ENCODE measurements at places on chromosomes 7 and 10.

DNA sequence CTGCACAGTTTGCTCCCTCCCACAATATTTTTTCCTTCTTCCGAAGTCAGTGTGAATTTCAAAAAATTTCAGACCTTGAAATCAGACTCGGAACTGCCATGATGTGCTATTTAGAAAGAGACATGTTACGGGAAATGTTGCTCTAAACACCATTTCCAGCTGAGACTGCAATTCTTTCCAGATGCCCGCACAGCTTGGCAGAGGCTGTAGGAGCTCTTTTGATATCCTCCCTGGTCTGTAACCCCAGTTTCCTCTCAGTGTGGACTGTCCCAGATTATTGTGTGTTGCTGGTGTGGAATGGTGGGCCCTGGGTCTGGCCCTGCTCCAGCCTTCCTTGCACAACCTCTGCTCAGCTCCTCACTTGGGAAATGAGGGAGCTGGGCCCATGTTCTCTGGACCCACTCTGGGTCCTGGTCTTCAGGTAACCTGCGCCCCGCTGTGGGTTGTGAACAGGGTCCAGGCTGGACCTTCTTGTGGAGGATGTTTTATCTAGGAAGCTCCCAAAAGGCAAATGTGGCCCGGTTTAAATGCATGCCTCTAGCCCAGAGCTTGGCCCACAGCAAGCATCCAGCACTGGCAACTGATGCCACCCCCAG is 172.8 kb upstream of the CXCL12 start:
- H3K27me3 ChIP-seq = peaks cover 13% of the 10 kb centered on the region
- DNase-seq = no peak
- no peak overlapping the region for H3K4me3 ChIP-seq
- no peak overlapping the region for H3K27ac ChIP-seq

GRCh38 chr10:67790534-67791408 is 47.2 kb downstream of the DNAJC12 start:
- peaks cover 4% of the 10 kb centered on the region for H3K27me3 ChIP-seq
- no peak overlapping the region for H3K4me3 ChIP-seq
- DNase-seq = no peak
- H3K27ac ChIP-seq = no peak overlapping the region

GRCh38 chr10:102673819-102674511 is 29.7 kb downstream of the TRIM8 start:
- DNase-seq = no peak
- no peaks in the 10 kb centered on the region for H3K36me3 ChIP-seq
- peaks cover 69% of the 10 kb centered on the region for H3K4me1 ChIP-seq
- no peaks in the 10 kb centered on the region for H3K27me3 ChIP-seq
- H3K4me3 ChIP-seq = peak overlapping the region; percentile 77
- peak overlapping the region; percentile 76 for H3K27ac ChIP-seq

- H3K27ac ChIP-seq = no peak overlapping the region
- H3K4me3 ChIP-seq = no peak overlapping the region
- peaks cover 15% of the 10 kb centered on the region for H3K27me3 ChIP-seq
- peaks cover 13% of the 10 kb centered on the region for H3K36me3 ChIP-seq
- DNase-seq = no peak
Observed at GRCh38 chr7:151381098-151381347, 28.8 kb downstream of the WDR86 start.

GRCh38 chr10:12271210-12271540 is 75.2 kb downstream of the CDC123 start:
- peak overlapping the region; percentile 80 for H3K27ac ChIP-seq
- DNase-seq = no peak
- H3K27me3 ChIP-seq = no peaks in the 10 kb centered on the region
- no peaks in the 10 kb centered on the region for H3K36me3 ChIP-seq
- no peak overlapping the region for H3K4me3 ChIP-seq

GRCh38 chr10:80459047-80459865 is 5.1 kb downstream of the TSPAN14 start:
- no peaks in the 10 kb centered on the region for H3K27me3 ChIP-seq
- peaks cover 75% of the 10 kb centered on the region for H3K4me1 ChIP-seq
- DNase-seq = no peak
- H3K4me3 ChIP-seq = peak overlapping the region; percentile 82
- H3K36me3 ChIP-seq = peaks cover 9% of the 10 kb centered on the region
- peak overlapping the region; percentile 95 for H3K27ac ChIP-seq

DNA sequence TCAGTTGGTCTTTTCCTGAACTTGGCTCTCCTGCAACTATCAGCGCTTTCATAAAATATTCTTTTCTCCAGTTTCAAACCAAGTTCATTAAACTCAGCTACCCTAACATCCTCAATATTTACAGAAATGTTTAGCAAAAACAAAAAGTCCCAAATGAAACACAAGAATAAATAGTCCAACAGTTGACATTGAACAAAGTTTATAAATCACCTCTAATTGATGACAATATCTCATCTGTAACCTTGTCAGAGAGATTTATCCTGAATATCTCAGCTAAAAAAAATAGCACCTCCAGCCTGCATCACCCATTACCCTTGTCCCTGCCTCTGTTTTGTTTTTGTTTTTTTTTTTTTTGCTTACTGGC is 76.1 kb downstream of the ANK3 start:
- DNase-seq = no peak
- no peak overlapping the region for H3K4me3 ChIP-seq

DNA sequence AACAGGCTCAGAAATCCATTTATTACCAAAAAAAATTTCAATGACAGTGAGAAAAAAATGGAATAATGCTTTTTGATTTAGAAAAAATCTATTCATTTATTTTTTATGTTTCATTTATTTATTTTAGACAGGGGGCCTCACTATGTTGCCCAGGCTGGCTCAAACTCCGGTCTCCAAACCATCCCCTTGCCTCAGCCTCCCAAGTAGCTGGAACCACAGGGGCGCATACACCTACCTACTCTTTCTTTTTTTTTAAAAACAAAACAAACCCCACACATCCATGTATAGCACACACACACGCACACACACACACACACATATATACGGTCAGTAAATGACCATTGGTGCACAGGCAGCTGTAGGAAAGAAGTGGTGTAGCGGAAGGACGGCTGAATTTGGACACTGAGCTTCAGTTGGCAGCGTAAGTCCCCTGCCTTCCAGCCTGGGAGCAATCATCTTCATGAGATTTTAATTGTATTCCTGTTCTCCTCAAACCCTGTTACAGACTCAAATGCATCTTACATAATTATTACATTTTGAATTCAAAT is 28.8 kb downstream of the ARL4A start:
- peak overlapping the region; percentile 76 for H3K27ac ChIP-seq
- peak overlapping the region; percentile 65 for H3K4me3 ChIP-seq
- no peaks in the 10 kb centered on the region for H3K36me3 ChIP-seq
- H3K27me3 ChIP-seq = no peaks in the 10 kb centered on the region
- peaks cover 43% of the 10 kb centered on the region for H3K4me1 ChIP-seq
- no peak for DNase-seq

DNA sequence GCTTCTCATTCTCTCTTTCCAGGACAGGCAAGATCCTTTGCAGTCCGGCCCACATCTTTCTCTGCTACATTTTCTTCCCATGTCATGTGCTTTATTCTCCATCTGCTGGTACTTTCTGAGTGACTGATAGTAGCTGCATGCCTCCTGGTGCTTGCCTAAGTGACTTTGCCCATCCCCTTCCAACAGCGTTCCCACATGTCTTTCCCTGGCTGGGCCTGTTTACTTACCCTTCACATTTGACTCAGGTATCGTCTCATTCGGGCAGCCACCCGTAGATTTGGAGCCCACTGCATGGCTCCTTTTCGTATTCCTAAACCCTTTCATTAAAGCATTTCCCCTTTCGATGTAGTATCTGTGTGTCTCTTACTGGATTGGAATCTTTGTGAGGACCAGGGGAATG is 24.6 kb downstream of the TYW1 start:
- peaks cover 30% of the 10 kb centered on the region for H3K36me3 ChIP-seq
- H3K4me1 ChIP-seq = no peaks in the 10 kb centered on the region
- H3K27me3 ChIP-seq = no peaks in the 10 kb centered on the region
- H3K4me3 ChIP-seq = no peak overlapping the region

DNA sequence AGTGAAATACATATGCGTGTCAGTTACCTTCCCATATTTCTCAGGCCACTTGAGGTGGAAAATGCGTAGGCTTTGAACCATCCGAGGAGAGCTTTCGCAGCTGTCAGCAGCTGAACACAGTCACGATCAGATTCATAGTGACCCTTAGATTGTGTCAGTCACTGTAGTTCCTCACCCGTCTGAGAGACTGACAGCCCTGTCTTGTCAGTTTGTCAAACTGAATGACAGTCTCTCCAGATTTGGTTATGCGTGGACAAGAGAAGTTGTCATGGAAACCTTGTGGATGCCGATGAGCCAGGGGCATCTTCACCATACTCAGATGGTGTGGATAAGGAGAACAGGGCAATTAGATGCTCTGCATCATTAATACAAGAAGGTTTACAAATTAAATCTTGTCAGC is 546.3 kb downstream of the TYW1 start:
- no peak overlapping the region for H3K4me3 ChIP-seq
- peaks cover 5% of the 10 kb centered on the region for H3K27me3 ChIP-seq
- no peak overlapping the region for H3K27ac ChIP-seq
- H3K4me1 ChIP-seq = peaks cover 8% of the 10 kb centered on the region
- no peak for DNase-seq
- no peaks in the 10 kb centered on the region for H3K36me3 ChIP-seq

DNA sequence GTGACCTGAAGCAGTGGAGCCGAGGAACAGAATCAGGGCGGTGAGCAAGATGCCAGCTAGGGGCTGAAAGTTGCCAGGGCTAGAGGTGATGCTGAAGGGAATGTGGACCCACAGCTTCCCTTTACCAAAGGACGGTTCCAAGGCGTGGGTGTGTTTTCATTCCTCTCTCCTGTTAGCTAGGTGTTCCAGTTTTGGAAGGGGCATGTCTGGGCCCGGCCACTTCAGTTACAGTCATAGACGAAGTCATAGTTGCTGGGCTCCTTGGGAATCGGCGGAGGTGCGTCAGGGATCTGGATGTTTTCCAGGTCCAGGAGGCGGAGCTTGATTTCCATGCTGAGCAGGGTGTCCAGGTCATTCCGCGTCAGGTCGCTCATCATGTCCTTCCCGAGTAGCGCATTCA is 131.0 kb upstream of the AOAH start:
- H3K36me3 ChIP-seq = peaks cover 17% of the 10 kb centered on the region
- H3K27ac ChIP-seq = no peak overlapping the region
- H3K27me3 ChIP-seq = peaks cover 3% of the 10 kb centered on the region
- no peak overlapping the region for H3K4me3 ChIP-seq
- no peak for DNase-seq
- no peaks in the 10 kb centered on the region for H3K4me1 ChIP-seq

GRCh38 chr7:132654150-132654549 is 77.9 kb upstream of the PLXNA4 start:
- H3K27ac ChIP-seq = no peak overlapping the region
- peaks cover 23% of the 10 kb centered on the region for H3K27me3 ChIP-seq
- DNase-seq = no peak
- no peak overlapping the region for H3K4me3 ChIP-seq
- H3K4me1 ChIP-seq = peaks cover 10% of the 10 kb centered on the region
- H3K36me3 ChIP-seq = no peaks in the 10 kb centered on the region
